ENCODE measurements at places on chromosomes 13 and 19.

- DNase-seq = no peak
These were observed 136.5 kb downstream of the CYSLTR2 start for GRCh38 chr13:48790199-48790598.

DNA sequence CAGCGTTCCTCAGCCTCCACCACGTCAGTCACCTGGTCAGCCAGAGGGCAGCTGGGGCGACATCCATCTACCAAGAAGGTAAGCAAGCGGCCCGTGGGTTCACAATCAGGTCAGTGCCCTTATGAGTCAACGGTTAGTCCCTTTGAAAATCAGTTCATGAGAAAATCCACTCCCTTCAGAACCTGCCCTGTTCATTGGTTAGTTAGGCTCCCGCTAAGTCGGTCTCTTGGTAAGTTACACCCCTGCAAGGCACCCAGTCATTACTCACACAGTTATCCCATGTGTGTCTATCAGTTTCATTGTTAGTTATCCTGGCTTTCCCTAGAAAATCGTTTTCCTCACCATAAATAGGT, 564 bp downstream of the SIGLECL1 start:
- no peak for DNase-seq

GRCh38 chr13:83327091-83327490, 555.2 kb downstream of the SLITRK1 start:
- no peak for DNase-seq

GRCh38 chr13:53494406-53494805, 465.8 kb downstream of the OLFM4 start:
- DNase-seq = no peak

- no peak for DNase-seq
These were observed 678 bp upstream of the CD33 start for GRCh38 chr19:51224163-51224641.

DNA sequence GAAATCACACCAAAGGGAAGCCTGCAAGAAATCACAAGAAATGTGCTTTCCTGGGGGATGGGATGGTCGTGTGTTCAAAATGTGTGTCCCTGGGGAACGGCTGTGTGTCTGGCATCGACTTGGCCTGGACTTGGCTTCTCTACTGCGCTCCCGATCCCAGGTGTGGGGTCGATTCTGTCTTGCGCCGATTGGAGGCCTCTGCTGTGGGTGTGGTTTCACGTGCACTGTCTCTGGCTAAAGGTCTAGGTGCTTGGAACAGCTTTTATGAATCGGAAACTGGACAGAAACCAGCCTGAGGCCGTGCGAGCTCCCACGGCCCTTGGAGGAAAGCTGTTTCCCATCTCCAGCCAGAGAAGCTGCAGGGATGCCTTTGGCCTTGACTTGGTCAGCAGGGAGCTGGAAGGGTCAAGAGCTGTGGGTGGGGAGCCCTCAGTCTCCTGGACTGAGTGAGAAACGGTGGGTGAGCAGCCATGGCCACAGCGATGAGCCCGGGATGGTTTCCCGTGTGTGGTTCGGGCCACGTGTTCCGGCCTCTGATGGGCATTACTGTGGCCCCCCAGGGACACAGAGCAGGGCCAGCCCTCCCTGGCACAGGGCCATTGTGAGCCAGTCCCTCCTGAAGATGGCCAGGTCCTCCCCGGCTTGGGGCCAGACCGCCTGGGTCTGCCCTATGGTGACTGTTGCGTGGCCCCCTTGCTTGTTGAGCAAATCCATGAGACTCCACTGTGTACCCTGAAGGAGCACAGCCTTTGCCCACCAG, 29.7 kb downstream of the MCF2L start:
- DNase-seq = no peak

DNA sequence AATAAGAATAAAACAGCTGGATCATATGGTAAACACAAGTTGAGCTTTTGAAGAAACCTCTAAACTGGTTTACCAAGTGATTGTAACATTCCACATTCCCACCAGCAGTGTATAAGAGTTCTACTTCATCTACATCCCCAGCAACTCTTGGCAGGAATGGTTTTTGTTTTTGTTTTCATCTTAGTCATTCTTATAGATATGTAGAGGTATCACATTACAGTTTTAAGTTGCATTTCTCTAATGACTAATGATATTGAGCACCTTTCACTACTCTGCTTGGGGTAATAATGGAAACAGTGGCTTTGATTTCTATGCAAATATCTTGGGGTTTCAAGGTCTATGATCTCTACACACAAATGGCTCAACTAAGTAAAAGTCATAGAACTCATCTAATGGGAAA, 614.5 kb downstream of the TBC1D4 start:
- no peak for DNase-seq

GRCh38 chr19:57888107-57888559, 704 bp downstream of the ZNF814 start:
- no peak for DNase-seq

GRCh38 chr19:36008336-36008978, at the start of gene SYNE4:
SYNE4 (minus strand) TSS chr19:36008813; CDS start chr19:36008681, 132 bp downstream.
- DNase-seq = no peak

- DNase-seq = no peak
These were observed at the start of gene RGL3 for GRCh38 chr19:11418549-11419506. RGL3 (minus strand) TSS chr19:11419314; CDS start chr19:11419278, 36 bp downstream.

GRCh38 chr19:13842291-13843103, 34.4 kb upstream of the NANOS3 start:
- DNase-seq = peak; percentile 92

- DNase-seq = no peak
These were observed 6.6 kb upstream of the ESD start for GRCh38 chr13:46803586-46803985.

DNA sequence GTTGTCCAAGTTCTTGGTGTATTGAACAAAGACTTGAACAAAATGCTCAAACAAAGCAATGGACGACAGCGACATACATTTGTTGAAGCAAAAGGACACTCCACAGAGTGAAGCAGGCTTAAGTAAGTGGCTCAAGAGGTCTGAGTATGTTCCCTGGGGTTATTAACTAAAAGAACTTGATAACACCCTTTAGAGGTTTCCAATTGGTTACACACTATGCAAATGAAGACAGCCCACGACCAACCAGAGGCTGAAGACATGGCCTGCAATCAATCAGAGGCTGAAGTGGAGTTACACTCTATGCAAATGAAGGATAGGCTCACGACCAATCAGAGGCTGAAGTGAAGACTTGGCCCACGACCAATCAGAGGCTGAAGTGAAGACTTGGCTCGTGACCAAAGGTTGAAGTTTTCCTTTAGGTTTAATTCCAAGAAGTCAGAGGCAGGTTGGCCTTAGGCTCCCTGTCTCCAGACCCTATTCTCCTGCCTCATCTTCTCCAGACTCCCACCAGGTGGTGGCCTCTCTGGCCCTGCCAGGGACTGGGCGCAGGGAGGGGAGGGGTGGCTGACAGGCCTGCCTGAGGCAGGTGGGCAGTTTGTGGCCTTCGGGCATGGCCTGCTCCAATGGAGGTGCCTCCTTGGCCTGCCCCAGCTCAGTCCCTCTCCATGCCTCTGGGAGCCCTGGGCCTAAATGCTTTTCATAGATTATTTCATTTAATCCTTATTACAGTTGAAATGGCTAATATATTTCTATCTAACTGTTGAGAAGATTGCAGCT, 38.1 kb downstream of the CCDC169 start:
- no peak for DNase-seq

DNA sequence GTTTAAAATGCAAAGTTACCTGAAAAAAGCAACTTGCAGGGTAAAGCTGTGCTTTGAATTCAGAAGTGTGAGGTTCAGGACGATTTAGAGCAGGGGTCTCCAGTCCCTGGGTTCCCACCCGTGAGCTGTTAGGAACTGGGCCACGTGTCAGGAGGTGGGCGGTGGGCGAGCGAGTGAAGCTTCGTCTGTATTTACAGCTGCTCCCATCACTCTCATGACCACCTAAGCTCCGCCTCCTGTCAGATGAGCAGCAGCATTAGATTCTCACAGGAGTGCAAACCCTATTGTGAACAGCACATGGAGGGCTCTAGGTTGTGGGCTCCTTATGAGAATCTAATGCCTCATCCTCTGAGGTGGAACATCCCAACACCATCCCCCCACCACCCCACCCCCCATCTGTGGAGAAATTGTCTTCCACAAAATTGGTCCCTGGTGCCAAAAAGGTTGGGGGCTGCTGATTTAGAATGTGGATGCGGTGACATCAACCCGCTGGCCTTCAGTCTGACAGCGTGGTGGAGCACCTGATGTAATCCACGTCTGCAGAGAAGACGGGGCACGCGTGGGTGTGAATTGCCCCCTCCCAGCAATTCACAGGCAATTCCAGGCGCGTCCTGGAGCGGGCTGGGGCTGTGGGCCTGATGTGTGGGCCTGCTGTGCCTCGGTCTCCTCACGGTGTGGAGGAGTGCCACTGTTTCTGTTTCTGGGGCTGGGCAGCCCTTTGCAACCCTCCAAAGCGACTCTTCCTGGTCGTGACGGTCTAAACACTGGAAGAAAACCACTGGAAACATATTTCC, 214.0 kb upstream of the SOX1 start:
- no peak for DNase-seq

DNA sequence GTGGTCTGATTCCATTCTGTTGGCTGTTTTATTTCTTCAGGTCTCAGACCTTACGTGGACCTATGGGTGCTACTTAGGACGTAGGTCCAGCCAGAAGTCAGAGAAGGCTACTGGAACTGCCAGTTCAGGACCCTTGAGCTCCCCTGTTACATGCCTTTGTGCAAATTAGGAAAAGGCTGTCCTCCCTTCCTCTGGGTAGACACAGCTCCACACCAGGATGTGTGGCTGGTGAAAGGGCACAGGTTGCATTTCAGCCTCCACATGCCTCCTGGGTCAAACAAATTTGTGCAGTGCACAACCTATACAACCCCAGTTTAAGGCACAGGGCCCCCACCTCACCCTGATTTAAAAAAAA, 43.9 kb upstream of the MAP3K10 start:
- no peak for DNase-seq

GRCh38 chr19:37867831-37868230, 38.6 kb downstream of the WDR87 start:
- DNase-seq = no peak

DNA sequence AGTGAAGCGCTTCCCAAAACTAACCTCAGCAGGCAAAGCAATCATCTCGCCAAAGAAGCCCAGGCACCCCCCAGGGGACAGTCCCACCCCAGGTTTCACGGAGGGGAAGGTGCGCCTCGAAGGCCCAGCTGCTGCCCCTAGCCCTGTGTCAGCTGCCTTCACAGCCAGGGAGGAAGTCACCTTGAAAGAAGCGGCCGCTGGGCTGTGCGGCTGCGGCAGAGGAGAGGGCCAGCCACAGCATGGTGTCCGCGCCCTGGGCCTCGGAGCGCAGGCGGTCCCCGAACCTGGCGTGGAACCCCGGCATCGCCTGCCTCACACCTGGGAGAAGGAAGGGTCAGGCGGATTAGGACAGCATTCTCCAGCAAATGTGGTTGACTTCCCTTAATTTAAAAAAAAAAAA, 35.0 kb downstream of the DHRS12 start:
- no peak for DNase-seq

DNA sequence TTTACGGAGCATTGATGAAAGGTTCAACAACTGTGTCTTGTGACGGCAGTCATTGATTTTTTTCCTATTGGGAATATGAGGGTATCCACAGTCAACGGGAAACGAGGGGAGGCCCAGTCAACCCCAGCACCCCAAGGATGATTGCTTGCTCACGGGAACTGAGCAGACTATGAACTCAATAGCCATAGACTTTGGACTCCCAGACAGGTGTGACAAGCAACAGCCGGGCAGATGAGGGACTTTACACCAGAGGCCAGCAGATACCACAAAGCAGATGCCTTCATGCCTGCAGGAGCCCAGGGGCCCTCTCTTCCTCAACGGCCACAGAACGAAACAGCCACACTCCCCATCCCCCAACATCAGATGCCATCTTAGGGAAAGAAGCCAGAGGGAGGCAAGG, 80.3 kb upstream of the FLT1 start:
- no peak for DNase-seq

DNA sequence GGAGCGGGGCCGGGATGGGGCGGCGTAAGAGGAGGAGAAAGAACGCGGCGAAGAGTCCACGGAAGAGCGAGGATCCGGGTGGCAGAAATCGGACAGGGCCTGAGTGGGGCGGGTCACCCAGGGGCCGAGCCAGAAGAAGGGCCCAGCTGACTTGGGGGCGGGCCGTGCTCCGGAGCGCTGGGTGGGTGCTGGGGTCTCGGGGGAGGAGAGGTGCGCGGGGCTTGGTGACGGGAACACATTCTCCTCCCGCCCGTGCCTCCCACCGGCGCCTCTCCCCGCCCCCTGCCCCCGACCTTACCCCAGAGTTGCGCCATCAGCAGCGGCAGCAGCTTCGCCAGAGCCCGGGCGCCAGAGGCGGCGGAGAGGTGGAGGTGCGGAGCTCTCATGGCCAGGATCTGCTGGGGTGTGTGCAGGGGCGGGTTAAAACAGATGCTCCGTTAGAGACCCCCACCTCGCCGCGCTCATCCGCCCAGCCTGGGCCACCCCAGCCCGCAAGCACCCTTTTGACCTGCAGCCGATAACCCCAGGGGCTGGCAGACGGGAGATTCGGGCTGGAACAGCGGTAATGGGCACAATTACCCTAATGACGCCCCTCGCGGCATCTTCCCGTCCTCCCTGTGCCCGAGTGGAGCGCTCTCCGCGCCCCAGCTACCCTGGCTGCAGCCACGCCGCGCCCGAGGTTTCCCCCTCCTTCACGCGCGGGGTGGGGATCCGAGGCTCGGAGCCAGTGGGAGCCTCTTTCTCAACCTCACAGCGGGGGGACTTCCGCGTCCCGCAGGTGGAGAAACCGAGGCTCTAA, 565 bp downstream of the KLK10 start:
- no peak for DNase-seq

GRCh38 chr13:41054919-41055619, 6.2 kb upstream of the WBP4 start:
- DNase-seq = no peak

GRCh38 chr13:46622630-46623256, 69.8 kb downstream of the LRCH1 start:
- no peak for DNase-seq

GRCh38 chr13:42745655-42746054, 35.7 kb upstream of the FAM216B start:
- no peak for DNase-seq

- peak; percentile 46 for DNase-seq
These were observed 1.1 kb downstream of the TPT1 start for GRCh38 chr13:45339867-45340266.

DNA sequence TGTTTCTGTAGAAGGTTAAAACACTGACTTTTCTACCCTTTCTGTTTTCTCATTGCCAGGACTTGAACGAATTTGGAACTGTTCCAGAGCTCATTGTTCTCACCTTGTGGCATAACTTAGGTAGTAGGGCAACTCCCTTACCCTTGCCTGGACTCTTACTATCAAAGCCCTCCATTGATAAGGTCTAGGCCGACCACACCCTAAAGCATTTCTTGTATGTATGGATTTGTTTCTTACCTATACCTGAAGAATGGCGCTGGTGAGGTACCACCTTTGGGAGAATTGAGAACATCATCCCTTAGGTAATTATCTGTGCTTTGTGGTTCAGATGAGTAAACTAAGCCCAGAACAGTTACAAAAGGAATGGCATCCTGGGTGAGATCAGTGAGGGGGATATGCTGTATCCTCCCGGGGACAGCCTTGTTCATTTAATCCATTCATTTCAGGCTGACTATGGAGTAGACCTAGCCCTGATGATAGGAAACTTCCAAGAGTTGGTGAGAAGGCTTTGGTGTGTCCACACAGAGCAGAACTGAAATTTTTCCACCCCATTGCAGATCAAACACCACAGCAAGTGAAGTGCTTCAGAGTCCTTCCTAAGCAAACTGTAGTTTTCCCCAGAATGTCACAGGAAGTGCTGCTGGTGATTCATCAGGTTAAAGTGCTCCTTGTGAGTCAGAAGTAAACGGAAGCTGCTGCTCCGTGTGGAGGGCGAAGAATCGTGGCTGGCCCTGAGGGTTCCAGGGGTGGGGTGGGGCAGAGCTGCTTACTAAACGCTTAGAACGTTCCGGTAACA, 113.0 kb downstream of the TEX26 start:
- DNase-seq = peak; percentile 57

- no peak for DNase-seq
These were observed 158.9 kb downstream of the CACNA1A start for GRCh38 chr19:13347367-13347766.

Data from CD4-positive, alpha-beta T cell treated with Interleukin-17A for 1 hour (primary cell).